ENCODE measurements at places on chromosomes 1 and 21.

DNA sequence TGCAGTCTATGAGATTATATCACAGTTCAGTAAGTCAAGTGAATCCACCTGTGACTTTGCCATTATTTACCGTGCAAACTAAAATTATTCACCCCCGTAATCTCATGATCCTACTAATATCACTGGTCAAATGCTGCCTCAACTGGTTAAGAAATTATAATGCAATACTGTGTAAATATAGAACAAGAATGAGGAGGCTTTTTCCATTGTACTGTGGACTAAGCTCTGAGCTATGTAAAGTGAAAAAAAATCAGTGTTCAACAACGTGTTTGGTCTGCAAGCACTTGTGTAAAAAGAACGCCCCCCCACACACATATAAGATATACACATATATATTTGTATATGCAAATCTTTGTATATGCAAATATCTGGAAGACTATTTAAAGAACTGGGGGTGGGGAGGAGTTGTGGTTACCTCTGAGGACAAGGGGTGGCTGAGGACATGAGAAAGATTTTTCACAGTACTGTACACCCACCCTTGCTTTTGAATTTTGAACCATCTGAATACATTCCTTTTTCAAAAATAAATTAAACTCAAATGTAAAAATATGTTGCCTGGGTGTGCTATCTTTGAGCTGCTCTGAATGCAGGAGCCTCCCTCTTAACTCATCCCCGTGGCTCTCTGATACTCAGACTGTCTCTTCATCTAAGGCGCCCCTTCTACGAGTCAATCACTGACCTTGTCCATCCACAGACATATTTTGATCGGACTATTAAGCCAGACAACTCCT is 57.0 kb downstream of the PTP4A2 start:
- DNase-seq, result no peak

DNA sequence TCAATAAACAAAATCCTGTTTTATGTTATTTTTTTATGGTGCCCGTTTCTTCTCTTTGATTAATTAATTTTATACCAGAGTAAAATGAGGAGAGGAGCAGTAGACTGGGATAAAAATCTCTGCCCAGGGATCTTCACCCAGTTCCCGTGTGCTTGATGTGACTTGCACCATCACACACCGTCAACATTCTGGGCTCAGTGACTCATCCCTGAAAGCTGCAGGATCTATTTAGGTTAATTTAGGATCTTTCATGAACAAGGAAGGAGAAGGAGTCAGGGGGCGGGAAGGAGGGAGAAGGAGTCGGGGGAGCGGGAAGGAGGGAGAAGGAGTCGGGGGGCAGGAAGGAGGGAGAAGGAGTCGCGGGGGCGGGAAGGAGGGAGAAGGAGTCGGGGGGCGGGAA is 182.4 kb downstream of the SMYD3 start:
- no peak for DNase-seq

DNA sequence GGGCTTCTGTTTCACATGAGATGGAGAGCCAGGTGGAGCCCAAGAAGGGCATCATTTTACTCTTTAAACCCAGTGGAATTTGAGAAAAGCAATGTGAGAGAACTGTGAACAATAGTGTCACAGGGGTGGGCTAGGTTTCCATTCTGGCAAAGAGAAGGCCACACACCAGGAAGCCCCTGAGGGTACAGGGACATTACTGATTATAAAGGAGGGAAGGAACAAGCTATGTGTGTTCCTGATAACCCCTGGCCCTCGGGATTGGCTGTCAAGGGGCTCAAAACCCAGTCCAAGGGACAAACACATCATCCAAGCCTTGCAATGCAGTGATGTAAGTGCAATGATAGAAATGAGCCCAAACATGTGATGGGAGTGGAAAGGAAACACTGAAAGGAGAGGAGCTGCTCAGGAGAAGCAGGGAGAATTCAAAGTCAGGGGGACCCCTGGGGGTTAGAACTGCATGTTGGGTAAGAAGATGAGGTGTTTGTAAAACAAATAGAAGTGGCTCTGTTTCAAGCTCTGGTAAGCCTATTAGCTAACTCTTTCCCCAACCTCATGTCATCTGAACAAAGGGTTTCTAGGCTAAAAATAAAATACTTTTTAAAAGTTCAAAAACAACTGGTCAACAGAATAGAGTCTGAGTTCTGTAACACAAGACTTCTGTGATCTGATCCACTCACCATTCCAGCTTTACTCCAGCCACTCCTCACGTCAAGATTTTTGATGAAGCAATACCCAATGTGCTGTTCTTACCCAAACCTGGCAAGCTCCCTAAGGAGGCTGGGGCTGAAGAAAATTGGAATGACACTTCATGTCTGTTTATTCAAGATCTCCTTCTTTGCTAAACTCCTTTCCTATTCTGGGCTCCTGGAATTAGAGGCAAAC is 51.1 kb upstream of the IL12RB2 start:
- DNase-seq, result no peak

GRCh38 chr1:160007577-160008200 is 24.1 kb downstream of the PIGM start:
- DNase-seq, result peak; percentile 60

DNA sequence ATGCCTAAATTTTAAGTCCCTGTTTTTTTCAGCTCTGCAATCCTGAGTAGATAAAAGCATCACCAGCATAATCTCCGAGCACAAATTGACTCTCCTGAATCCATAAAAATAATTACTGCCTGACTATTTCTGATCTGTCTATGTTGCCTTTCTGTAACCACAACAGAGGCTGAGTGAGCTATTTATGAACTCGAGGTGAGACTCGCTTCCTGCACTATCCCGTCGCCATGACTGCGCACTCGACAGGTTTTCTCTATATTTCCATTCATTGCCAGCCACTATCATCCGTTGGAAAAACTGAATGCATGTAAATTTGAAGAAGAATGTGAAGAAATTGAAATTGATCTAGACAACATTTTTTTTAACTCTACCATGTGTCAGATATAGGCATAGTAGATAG is 897.2 kb downstream of the ADGRL2 start:
- DNase-seq, result no peak

GRCh38 chr1:86419277-86419903 is 4.6 kb upstream of the CLCA2 start:
- peak; percentile 29 for DNase-seq

GRCh38 chr1:2499986-2500596 is 24.0 kb downstream of the PLCH2 start:
- no peak for DNase-seq

DNA sequence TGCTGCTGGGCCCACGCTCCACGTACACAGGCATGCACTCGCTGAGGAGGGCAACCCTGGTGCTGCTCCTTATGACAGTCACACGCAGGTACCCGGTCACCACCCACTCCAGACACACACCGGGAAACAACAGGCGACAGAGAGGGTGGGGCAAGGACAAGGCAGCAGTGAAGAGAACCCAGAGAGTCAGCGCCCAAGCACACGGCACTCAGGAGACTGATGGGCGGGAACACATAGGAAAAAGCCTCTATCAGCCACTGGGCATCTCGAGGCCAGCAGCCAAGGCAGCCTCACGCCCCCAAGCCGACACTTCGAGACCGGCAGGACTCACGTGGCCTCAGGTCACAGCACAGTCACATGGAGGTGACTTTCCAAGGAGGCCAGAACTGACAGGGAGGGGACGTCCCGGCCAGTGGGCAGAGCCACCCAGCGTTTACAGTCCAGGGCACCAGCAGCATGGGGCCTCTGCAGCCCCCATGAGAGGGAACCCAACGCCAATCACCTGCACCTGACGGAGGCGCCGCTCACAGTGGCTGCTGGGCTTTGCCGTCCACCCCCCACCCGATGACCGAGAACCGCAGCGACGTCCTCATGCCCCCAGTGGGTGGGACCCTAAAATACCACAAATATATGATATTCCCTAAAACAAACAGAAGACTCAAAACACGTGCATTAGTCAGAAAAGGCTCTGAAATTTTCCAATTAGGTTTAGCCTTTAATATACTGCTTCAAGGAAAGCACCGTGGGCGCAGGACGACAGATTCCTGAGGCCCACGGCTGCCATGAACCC is 19.7 kb downstream of the PTTG1IP start:
- peak; percentile 48 for DNase-seq

DNA sequence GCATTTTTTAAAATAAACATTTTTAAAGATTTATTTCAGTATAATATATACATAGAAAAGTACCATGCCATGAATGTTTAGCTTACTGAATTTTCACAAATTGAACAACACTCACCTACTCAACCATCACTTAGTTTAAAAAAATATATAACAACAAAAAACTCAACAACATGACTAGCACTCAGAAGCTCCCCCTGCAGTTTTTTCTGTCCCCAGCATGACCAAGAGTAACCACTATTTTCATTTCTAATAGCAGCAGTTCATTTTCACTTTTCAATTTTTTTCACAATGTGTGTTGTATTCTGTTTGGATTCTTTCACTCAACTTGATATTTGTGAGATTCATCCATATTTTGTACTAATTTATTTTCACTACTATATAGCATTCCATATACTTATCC is 162.3 kb upstream of the POGK start:
- DNase-seq, result no peak

DNA sequence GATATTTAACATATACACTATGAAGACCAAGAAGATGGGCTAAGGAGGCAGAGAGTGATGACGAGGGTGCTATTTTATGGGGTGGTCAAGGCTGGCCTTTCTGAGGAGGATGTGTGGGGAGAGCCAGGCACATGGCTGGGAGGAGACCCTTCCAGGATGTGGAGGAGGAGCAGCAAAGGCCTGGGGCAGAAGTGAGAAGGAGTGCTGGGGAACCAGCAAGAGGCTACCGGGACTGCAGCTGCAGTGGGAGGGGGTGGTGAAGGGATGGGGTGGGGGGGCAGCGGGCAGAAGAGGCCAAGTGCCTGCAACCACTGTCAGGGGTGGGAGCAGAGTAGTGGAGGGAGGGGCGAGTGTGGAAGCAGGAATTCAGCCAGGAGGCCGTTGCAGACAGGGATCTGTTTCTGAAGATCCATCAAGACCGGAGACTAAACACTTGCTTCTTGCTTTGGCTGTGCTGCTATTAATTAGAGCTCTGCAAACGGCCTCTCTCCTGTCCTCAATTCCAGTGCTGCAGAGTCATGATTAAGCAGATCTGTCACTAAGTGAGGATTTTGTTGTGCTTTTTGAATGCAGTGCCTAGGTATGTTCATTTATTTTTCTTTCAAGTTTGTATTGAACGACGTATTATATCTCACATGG is 89.9 kb downstream of the IER5 start:
- no peak for DNase-seq

GRCh38 chr1:233229288-233229687 is 66.2 kb downstream of the PCNX2 start:
- no peak for DNase-seq

DNA sequence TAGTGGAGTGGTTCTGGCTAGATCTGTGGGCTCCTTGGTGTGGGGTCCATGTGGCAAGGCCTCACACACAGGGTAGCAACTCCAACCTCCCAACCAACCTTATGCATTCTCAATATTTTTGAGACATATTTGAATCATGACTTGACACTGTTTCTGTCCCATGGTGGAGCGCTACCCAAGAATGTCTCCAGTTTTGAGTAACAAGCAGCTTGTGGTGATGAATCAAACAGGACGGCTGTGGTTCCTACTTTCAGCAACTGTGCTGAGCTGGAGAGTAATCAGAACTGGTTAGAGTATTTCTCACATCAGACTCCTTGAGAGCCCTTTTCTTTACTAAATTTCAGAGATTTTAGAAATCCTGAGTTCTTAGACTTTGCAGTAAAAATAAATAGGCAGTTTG is 3.1 kb downstream of the LCE3D start:
- no peak for DNase-seq

- DNase-seq, result no peak
These were observed 121.9 kb downstream of the MAB21L3 start for GRCh38 chr1:116232989-116233514.

DNA sequence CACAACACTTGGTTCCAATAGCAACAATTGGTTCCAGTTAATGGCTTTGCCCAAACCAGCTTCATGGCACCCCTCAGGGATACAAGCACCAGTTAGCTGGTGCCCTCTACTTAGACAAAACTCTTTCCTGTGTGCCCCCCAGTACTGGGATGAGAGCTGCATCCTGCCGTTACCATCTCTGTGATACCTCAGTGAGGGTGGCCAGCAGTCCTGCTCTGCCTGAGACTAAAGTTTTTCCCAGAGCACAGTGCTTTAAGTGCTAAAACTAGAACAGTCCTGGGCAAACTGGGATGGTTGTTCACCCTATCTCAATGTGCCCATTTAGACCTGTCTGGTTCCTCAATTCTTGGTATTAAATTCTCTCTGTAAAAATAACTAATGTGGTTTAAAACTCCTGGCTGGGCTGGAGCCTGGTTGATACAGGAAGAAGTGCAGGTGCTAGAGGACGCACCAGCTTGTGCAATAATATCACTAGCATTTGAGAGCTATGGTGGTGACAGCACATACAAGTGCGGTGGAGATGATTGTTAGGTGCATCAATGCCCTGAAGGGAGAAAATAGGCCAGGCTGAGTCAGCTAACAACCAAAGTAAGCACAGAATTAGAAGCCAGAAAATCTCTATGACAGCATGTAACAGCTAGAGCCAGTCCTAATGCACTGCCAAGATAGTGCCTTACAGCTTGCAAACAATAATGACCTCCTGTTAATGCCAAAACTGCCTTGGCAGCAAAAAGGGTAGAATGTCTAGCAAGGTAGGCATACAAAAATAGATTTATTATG is 179.8 kb upstream of the GALNT2 start:
- DNase-seq, result no peak

DNA sequence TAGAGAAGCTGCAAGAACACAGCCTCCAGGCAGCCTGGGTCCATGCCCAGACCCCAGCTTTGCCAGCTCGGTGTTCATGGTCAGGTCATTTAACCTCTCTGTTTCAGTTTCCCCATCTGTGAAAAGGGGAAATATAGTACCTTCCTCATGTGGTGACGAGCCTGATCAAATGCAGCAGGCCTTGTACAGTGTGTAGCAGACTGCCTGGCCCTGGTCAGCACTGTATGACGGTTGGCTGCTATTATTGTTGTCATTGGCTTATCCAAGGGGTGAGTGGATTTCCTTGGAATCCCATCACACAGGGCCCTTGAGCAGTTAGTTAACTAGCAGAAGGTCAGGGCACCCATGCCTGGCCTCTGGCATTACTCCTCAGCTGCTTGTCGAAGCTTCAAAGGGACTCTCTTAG is 6.6 kb upstream of the TMEM51 start:
- no peak for DNase-seq

GRCh38 chr1:180151508-180151907 is 3.2 kb upstream of the QSOX1 start:
- no peak for DNase-seq

- peak; percentile 77 for DNase-seq
These were observed 4.3 kb downstream of the TCHH start for GRCh38 chr1:152110860-152111514.

DNA sequence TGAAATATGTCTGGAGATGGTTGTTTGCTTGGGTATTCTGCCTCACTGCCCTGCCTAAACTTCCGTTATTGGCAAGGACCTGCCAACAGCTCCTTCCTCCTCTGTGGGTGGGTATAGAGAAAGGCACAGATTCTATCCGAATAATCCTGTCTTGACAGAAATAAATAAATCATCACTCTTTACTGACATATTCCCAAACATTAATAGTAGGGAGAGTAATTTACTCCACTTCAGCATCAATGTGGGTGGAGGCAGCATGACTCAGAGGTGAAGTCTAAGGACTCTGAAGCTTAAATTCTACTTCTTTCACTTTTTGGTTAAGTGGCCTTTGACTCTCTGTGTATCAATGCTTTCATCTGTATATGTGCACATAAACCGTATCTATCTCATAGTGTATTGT is 2.9 kb downstream of the CD84 start:
- no peak for DNase-seq

- DNase-seq, result no peak
These were observed 155.0 kb downstream of the KCNH1 start for GRCh38 chr1:210978974-210979354.
